ENCODE measurements at places on chromosomes 11 and 22.

DNA sequence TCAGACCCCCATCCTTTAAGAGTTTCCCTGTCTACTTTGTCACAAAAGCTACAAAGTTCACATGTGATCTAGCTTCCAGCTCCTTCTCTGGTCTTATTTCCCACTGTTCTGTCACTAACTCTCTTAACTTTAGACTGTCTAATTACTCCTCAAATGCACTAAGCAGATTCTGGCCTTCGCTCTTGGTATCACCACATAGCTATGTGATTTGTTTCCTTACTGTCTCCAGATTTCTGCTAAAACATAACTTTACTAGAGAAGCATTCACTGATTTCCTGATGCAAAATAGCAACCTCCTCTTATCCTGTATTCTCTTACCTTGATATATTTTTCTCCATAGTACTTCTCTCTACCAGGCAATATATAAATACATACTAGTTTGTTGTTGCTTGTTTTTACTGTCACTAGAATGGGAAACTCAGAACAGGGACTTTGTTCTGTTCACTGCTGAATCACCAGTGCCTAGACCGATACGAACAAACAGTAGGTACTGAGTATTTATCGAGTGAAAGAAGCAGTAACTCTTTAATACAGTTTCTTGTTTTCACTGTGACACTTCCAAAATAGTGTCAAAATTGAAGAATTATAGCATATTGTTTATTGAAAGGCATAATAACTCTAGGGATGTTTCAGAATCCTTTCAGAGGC, 205.6 kb downstream of the DDX10 start:
- no peak for DNase-seq

- no peak for DNase-seq
These were observed 21.8 kb downstream of the CSF2RB start for GRCh38 chr22:36935313-36935610.

- no peak for DNase-seq
These were observed 846 bp upstream of the OAF start for GRCh38 chr11:120209746-120210625.

DNA sequence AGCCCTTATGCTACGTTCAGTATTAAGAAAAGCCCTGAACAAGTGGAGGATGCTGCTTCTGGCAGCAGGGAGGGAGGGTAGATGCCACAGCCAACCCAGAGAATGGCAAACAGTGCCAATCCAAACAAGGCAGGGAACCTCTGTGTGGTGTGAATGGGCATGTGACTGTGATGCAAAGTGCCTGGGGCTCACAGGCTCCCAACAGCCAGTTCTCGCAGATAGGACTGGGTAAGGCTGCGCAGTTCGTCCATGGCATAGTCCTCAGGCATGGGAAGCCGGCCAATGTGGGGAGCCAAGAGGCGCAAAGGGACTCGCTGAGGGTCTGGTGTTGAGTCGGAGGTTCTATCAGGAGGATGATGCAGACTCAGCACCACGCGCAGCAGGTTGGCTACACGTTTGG, 4.8 kb upstream of the CHRNA10 start:
- no peak for DNase-seq

GRCh38 chr11:95253141-95253540, 22.1 kb upstream of the SESN3 start:
- DNase-seq, result no peak

- no peak for DNase-seq
These were observed 25.1 kb downstream of the ADAMTS8 start for GRCh38 chr11:130403271-130403804.

- DNase-seq, result no peak
These were observed 1.6 kb upstream of the TSPAN18 start for GRCh38 chr11:44725016-44725685.

GRCh38 chr11:100930185-100930778, 199.3 kb downstream of the PGR start:
- DNase-seq, result peak; percentile 31

DNA sequence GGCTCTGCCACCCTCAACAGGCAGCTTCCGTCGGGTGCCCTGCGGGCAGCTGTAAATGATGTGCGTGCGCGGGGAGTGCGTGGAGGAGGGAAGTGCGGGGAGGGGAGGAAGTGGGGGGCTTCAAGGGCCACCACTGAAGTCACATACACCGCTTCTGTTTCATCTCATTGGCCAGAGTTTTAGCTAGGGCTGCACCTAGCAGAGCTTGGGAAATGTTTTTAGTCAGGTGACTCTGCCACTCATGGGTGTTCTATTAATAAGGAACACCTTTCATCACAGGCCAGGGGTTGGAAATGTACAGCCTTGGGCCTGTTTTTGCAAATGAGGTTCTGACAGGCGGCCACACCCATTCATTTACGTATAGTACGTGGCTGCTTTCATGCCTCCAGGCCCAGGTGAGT, 14.6 kb downstream of the FAM118A start:
- no peak for DNase-seq

DNA sequence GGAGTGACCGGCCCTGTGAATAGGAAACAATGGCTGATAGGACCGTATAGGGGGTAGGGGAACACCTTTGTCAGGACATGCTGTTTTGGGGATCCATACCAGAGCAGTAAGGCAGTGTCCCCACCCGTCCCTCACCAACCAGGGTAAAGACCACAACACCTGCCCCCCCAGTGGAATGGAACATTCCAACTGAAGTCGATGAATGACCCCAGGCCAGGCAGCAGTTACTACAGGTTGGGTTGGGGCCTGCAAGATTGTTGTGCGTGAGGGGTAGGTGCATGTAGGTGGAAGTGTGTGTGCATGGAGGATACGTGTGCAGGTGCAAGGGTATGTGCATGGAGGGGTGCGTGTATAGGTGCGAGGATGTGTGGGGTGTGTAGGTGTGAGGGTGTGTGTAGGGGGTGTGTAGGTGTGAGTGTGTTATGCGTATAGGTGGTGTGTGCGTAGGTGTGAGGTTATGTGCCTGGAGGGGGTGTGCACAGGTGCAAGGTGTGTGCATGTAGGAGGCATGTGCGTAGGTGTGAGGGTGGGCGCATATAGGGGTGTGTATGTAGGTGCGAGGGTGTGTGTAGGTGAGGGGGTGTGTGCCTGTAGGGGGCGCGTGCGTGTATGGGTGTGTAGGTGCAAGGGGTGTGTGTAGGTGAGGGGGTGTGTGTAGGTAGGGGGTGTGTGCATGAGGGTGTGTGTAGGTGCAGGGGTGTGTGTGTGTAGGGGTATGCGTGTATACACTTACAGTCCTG, 32.9 kb downstream of the PISD start:
- DNase-seq, result no peak

DNA sequence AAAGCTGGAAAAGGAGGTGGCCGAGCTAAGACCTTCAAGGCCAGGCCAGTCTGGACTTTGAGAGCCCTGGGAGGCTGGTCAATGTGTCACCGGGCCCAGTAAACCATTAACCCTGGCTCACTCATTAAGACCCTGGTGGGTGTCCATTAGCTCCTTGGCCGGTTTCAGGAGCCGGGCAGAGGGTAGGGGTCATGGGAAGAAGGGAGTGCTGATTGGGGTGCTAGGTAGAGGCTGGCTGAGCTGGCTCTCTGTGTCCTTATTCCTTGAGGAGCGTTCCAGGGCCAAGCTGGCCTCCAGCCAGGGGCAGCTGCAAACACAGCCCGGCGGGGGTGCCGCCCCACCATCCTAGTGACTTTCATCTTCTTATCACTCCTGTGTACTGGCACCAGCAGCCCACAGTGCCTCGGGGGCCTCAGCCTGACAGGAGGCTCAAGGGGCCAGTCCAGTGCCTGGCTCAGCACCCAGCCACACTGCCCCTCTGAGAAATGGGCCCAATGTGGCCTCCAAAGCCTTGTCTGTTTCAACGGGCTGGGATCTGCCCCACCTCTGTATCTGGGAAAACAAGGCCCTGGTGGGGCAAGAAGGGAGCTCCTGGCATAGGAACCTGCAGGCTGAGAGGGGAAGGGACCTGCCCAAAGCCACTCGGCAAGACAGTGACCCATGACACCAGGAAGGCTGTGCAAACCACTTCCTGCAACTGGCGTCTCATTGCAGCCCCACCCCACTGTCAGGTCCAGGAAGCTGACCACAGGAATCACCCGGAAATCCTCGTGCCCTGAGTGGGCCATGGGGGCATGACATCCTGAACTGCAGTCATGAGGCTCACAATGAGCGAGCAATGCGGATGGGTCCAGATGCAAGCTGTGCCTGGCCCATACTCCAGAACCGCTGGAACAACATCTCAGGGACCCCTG, 15.1 kb upstream of the RGL4 start:
- DNase-seq, result peak; percentile 70

DNA sequence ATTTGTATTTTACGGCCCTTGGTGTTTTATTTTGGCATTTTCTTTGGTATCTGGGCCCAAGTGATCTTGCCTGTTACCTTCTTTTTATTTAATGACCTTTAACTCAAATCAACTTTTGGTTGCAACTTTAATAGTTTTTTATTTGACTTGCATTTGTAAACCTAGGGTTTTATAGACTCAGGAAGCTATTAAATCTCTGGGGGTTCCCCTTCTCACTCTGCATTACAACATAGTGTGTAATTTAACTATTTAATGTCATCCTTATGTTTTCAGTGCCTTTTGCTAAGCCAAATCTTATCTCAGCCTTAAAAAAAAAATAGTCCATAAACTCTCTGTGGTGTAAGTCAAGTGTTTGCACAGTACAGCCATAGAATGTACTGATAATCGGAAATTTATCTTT, 3.4 kb downstream of the FJX1 start:
- DNase-seq, result no peak

DNA sequence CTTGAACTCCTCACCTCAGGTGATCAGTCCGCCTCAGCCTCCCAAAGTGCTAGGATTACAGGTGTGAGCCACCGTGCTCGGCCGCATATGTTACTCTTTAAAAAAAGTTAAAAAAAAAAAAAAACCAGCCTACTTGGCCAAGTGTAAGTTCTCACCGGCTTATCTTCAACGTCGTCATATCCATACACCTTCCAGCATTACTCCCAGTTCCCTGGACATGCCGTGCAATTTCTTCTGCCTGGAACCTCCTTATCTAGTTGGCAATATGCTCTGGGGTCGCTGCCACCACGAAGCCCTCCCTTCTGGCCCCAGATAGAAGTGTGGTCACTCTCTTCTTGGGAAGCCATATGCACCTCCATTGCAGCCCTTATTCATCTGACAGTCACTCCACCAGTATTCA, 36.3 kb upstream of the CBX7 start:
- no peak for DNase-seq

DNA sequence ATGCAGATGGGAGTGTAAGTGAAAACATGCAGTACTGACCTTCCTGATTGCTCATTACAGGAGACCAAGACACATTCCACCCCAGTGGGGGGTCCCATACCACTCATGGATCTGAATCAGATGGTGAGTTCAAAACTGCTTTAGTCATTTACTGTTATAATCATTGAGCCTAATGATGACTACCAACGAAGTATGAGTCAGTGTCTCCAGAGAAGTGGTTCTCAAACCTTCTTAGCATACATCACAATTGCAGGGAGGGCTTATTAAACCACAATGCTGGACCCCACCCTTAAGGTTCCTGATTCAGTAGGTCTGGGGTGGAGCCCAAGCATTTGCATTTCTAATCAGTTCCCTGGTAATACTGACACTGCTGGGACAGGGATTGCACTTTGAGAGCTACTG, 75.8 kb downstream of the CD44 start:
- DNase-seq, result no peak

Measured in MV-4-11 (cell line).